AG08396 (cell line): ENCODE measurements at places on chromosomes 13 and 19.

GRCh38 chr13:36945078-36945477 is 25.0 kb upstream of the SMAD9 start:
- DNase-seq = no peak

- no peak for DNase-seq
Observed at GRCh38 chr13:29260684-29261083, 334.8 kb downstream of the SLC7A1 start.

- DNase-seq = no peak
Observed at GRCh38 chr19:18434411-18435175, 3.3 kb downstream of the ISYNA1 start.

- DNase-seq = no peak
Observed at GRCh38 chr19:12975221-12975741, 5.9 kb downstream of the DAND5 start.

DNA sequence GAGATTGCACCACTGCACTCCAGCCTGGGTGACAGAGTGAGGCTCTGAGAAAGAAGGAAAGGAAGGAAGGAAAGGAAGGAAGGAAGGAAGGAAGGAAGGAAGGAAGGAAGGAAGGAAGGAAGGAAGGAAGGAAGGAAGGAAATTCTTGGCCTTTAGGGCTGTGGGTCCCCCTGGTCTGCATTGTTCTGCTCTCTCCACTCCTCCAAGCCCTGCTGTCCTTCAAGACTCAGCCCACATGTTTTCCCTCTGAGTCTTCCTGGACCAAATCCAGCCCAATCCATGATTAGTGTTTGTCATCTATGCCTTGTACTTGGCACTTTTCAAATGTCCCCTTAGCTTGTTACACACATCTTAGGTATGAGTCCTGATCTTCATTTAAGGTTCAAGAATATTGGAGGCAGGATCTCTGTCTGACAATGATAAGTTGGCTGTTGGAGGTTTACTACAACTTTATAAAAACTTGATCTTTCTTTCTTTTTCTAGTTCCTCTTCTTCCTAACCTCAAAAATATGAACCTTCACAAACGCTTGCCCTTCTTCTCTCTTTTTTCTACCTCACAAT is 48.8 kb upstream of the INTS6 start:
- peak; percentile 44 for DNase-seq

DNA sequence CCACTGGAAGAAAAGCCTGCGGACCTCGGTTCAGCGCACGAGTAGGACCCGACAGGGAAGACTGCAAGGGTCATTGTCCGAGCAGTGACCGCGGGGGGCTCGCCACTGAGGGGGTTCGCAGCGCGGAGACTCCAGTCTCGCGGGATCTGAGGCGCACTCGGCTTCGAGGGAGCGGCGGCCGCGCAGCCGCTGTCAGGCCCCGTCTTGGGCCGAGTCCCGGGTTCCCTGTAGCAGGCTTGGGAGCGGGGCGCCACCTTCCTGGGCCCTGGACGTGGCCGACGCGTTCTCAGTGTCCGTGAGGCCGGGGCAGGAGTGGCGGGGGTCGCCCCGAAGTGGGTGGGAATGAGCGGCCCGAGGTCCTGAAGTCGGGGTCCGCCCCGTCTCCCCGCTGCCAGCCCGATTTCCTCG is 474 bp upstream of the FAM174C start:
- no peak for DNase-seq

GRCh38 chr19:9149997-9150396 is 9.8 kb downstream of the ZNF317 start:
- no peak for DNase-seq

DNA sequence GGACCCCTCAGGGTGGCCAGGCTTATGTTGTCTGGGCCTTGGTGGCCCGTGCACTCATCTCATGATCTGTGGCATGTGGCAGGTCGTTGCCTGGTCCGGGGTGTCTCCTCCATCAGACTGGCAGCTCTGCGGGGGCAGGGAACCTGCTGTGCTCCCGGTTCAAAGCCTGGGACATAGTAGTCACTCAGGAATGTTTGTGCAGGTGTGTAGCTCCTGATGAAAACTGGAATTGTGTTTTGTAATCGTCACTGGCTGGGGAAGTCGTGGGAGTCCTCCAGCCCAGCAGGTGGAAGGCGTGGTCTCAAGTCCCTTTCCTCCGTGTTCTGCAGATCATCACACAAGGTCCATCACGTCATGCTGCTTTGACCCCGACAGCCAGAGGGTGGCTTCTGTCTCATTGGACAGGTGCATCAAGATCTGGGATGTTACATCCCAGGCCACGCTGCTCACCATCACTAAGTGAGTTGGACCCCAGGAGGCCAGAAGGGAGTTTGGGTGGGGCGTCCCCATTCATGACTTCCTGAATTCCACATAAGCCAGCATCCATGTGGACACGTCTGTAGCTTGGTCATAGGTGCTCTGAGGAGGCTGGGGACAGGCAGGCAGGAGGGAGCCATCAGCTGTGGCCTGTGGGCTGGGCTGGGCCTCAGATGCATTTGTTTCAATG is 19.1 kb downstream of the WDR88 start:
- DNase-seq = no peak

DNA sequence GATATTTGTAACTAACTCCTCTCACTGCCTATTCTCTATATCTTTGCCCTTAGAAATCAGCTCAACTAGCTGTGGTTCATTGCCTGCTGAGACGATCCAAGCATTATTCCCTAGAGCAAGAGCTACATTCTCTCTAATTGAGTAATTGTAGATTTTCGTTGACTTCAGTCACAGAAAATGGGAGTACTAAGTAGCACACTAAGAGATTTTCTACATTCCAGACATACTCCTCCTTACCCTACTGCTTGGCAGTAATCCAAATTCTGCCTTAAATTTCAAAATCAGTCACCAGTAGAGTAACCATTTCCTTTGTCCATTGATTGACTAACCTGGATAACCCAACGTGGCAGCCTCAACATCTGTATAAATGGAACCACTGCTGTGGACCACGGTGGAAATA is 1786.8 kb downstream of the SLITRK5 start:
- no peak for DNase-seq

- DNase-seq = no peak
Observed at GRCh38 chr19:13600091-13600490, 93.8 kb upstream of the CACNA1A start.

GRCh38 chr13:97224544-97225300 is 2.6 kb downstream of the MBNL2 start:
- no peak for DNase-seq

DNA sequence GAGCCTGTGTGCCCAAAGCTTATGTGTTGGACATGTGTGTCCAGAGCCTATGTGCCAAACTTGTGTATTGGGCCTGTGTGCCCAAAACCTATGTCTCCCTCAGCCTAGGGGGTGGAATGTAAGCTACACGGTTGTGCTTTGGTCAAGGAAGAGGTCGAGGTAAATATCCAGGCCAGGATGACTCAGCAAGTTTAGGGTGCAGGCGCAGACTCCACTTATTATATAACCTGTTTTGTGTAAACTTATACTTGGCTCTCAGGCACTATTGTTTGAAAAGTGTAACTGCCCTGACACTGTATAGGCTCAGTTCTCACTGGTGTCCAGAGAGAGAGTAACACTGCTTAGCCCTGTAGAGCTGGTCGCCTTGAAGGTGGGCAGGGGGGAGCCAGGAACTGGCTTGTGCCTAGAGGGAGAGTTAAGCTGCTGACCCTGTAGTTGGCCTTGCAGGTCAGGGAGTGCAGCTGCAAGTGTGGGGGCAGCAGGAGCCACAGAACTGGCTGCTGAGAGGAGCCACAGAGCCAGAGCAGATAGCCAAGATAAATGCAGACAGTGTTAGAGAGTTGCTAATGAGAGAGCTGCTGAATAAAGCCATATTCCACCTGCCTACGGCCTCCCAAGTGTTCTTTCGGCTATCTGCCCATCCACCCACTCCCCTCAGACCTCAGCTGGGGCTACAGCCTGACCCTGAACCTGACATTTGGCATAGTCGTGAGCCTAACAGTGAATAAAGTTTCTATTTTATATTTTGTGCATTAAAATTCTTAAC is 517.2 kb upstream of the SLITRK1 start:
- DNase-seq = no peak

- no peak for DNase-seq
Observed at GRCh38 chr13:25874907-25875306, 176.9 kb downstream of the SHISA2 start.

DNA sequence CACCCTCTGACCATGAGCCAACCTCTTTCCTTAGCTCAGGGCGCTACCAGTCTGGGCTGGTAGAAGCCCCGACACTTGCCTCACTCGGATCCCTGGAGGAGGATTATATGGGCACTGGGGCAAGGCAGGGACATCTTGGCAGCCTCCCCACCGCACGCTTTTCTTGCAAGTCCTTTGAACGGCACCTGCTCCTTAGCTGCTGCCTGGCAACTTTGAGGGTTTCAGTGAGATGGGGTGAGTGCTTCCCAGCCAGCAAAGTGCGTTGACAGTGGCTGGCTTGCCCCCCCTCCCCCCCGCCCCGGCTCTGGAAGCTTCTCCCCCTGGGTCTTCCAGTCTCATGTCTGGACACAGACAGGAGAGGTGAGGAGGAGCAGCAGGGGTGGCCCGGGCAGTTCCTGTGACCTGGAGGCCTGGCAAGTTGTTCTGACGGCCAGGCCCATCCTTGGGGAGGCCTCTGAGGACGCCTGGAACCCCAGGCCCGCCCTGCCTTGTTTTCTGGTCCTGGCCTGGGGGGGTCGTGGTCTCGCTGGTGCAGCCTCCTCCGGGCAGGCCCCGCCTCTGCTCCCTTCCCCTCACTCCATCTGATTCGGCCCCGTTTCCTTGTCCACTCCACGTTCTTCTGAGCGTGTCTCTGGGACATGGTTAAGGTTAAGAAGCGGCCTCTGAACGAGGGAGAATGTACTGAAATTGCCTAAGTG is 75.2 kb downstream of the ATP11A start:
- DNase-seq = no peak

DNA sequence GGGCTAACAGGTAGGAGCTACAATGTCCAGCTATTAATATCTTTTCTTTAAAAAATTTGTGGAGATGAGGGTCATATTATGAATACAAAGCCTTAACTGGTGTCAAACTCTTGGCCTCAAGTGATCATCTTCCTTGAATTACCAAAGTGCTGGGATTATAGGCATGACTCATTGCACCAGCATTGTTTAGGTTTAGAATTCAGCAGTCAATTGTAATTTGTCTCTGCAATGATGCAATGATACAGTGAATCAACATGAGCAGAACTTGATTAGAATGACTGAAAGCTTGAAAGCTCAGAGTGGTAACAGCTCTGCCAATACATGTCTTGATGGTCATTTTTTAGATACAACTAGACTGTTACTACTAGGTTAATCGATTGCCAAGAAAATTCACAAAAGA is 752.8 kb upstream of the MIR17HG start:
- no peak for DNase-seq

- DNase-seq = peak; percentile 18
Observed at GRCh38 chr13:76741624-76742023, 144.6 kb downstream of the KCTD12 start.

GRCh38 chr19:18868380-18869022 is 27.5 kb downstream of the CERS1 start:
- no peak for DNase-seq

DNA sequence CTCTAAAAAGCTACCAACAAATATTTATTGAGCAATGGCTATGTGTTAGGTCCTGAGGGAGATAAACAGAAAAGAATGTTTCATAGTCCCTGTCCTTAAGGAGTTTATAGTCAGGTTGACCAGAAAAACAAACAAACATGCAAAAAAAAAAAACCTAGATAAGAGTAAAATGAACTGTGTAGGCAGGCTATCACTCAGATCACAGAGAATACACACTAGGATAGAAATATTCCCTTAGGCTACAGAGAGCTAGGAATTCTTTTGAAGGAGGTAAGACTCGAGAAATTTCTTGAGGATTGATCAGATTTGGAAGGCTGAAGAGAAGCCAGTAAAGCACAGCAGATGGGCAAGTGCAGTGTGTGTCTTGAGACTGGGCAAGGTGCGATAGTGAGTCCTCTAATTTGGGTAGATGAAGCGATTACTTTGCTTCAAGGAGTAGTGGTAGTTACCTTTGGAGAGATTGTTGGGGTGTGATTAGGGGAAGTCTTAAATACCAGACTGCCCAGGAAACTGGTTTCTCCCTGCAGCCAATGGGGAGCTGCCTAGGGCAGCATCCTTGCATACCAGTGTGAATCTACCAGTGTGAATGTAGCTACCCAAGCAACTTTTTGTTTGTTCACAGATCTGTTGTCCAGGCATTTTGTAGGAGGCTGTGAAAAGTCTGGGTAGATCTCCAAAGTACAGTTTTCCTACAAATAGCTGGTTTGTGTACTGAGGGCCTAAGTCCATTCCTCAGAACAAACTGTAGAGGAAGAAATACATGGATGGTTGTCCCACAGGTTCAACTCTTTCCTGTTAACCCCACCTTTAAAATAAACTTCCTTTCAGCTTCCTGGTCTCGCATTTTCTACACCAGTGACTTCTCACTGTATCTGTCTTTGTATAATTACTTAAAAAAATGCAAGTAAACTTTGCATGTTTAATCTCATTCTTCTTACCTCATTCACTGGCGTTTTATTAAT is 314.1 kb downstream of the KLF5 start:
- DNase-seq = no peak

DNA sequence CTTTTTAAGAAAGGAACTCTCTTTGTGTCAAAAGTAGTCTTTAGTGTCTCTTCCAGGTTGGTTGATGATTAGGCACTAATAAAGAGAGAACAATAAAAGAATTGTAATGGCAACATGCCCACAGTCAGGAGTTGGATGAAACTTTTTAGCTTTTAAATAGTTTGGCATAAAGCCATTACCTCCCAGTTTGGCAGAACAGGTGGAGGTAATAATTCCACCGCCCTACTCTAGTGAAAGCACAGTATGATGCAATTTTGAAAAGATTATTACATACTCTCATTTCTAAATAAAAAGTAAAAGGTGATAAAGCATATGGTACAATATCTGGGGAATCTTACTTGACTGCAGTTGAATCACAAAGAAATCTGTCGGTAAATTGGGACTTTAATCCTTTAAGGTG is 497.6 kb downstream of the SUCLA2 start:
- no peak for DNase-seq

- DNase-seq = no peak
Observed at GRCh38 chr19:38848299-38849146, 1.3 kb downstream of the HNRNPL start.

DNA sequence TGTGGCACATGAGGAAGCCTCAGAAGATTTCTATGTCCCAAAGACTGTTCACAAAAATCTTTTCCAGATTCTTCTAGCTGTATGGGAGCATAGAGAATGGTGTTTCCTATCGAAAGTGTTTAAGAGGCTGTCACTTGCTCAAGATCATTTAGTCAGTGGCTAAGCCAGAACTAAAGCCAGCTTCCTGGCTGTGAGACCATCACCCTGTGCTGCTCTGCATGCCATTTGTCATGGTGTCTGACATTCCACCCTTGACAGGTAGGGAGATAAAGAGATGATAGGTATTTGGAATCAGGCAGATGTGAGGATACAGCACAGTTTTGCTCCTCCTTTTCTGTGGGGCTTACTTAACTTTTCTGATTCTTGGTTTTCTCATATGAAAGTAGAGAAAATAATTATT is 177.3 kb downstream of the DNAJC15 start:
- no peak for DNase-seq
